ENCODE measurements at places on chromosomes 1 and 21.

DNA sequence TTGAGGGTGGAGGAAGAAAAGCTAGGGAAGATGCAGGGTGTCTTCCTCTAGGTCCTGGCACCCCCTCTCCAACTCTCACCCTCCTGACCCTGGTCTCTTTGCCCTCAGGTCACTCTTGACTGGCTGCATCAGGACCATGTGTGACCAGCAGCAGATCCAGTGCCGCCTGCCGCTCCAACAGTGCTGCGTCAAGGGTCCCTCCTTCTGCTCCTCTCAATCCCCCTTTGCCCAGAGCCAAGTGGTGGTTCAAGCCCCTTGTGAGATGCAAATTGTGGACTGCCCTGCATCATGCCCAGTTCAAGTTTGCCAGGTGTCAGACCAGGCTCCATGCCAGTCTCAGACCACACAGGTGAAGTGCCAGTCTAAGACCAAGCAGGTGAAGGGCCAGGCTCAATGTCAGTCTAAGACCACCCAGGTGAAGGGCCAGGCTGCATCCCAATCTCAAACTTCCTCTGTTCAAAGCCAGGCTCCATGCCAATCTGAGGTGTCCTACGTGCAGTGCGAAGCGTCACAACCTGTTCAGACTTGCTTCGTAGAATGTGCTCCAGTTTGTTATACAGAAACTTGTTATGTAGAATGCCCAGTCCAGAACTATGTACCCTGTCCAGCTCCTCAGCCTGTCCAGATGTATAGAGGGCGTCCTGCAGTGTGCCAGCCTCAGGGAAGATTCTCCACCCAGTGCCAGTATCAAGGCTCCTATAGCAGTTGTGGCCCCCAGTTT, 1.8 kb downstream of the KPRP start:
- DNase-seq: no peak

DNA sequence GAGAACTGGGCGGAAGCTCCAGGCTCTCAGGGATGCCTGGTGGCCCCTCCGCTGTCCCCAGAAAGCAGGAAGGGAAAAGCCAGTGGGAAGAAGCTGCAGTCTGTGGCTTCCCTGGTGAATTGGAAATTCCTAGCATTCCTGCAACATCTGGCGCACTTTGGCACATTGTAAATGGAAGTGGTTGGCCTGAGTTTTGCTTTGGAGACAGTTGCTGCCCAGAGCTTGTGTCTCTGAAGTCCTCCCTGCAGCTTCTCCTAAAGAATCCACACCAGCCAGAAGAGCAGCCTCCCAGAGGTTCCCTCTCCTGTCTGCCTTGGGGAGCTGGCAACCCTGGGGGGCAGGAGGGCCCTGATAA, 48.2 kb downstream of the ARHGEF10L start:
- peak; percentile 65 for DNase-seq

DNA sequence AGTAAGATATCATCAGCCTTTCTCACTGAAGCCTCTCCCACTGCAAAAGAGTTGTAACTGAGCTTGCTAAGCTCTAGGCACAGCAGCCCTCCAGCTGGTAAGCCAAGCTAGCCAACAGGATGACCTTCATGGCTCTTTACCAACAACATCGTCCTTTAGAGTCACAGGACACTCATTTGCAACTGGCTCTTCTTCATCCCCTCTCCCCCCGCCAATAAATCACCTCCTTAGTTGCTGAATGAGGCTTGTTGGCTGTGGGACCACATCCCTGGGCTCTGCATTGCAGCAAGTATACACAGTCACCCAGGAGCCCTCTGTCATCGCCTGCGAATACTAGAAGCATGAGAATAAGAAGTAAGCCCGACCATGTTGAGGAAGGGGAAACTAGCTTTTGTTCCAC, 16.0 kb upstream of the ZNF697 start:
- no peak for DNase-seq

DNA sequence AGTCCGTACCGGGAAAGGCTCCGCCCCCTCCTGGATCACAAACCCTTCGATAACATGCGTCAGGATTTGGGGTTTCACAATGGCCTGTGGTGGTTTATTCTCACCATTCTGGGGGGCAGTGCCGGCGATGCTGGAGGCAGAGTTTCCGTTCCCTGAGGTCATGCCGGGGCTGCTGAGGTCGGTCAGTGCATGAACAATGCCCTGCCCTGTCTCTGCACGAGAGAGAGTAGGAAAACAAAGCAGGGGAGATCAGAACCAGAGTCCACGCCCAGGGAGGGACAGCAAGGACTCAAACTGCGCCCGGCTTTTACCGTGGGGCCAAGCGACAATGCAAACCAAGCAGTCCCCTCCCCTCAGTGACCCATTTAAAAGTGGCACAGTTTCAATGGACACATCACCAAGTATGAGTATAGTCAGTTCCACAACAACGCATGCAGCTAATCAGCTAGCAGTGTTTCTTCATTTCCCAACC, 13.2 kb upstream of the A3GALT2 start:
- no peak for DNase-seq

- DNase-seq: no peak
Measured at GRCh38 chr1:212110617-212111016, 75.1 kb downstream of the DTL start.

DNA sequence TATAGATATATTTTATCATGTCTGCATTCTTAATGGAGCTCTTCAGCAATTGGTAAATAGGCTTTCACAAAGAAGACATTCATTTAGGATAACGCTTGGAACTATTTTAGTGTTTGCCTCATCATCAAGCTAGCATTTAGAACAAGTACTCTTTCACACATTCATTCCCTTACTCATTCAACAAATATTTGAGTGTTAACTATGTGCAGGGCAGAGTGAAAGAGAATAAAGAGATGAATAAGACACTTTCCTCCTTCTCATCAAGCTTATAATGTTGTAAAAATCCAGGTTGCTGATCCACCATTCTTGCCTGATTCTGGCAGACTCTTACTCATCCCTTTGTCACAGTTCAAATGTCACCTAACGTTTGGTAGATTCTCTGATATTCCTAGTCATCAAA, 386.3 kb upstream of the BEND5 start:
- no peak for DNase-seq

DNA sequence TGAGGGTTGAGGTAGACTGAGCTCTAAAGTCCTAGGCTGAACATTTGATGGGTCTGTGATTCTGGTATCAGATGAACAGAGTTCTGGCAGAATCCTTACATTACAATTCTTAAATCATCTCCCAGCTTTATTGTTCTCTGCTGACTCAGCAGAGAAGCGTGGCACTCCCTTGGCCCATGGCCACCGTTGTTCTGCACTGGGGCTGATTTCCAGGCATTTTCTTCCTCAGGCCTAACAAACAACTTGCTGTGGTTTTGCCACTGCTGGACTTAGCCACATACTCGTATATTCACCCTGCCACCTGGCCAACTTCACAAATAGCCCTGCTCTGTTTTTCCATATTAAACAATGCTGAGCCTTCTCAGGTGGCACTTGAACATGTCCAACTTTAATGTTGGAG, 223.2 kb downstream of the TNR start:
- no peak for DNase-seq

GRCh38 chr1:173934440-173934839, 17.3 kb upstream of the SERPINC1 start:
- DNase-seq: no peak

- peak; percentile 73 for DNase-seq
Measured at GRCh38 chr1:53893999-53894636, at the start of gene DIO1. Gene DIO1, plus strand, starts transcription at chr1:53894187. Its CDS starts 24 bp downstream, at chr1:53894211.

DNA sequence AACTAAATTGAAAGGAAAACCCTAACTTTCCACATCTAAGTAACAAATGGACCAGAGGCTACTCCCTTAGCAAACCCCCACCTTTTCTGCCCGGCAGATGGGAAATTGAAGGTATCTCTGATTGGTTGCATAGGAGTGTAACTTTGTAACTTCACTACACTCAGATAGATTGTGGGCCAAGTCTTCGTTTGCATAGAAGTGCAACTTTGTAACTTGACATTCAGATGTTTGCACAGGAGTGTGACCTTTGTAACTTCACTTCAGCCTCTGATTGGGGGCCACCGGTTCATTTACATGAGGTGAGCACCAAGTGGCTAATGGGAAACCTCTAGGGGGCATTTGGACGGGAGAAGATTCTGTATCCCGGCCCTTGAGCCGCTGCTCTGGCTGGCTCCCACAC, 59.4 kb downstream of the C1orf94 start:
- no peak for DNase-seq

- no peak for DNase-seq
Measured at GRCh38 chr1:98276514-98276913, 355.7 kb upstream of the DPYD start.

DNA sequence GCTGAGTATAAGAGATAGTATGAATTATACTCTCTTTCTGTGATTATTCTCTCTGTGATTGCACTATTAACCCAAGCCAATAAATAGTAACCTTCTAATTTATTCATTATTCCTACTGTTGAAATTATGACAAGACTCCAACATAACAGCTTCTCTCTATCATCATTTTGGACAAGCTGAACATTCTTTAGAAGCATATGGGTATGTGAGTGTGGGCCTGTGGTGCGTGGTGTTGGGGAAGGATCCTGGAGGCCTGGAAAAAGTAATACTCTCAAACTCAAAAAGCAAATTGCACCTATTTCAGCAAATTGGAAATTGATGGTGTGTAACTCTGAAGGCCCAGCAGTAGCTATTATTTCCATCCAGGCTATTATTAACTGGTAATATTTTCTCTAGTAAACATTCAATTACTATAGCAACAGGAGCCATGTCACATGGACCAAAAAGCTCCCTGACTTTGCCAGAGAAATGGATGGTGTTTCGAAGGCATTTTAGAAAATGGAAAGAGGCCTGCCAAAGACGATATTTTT, 502.8 kb downstream of the LTN1 start:
- DNase-seq: no peak

DNA sequence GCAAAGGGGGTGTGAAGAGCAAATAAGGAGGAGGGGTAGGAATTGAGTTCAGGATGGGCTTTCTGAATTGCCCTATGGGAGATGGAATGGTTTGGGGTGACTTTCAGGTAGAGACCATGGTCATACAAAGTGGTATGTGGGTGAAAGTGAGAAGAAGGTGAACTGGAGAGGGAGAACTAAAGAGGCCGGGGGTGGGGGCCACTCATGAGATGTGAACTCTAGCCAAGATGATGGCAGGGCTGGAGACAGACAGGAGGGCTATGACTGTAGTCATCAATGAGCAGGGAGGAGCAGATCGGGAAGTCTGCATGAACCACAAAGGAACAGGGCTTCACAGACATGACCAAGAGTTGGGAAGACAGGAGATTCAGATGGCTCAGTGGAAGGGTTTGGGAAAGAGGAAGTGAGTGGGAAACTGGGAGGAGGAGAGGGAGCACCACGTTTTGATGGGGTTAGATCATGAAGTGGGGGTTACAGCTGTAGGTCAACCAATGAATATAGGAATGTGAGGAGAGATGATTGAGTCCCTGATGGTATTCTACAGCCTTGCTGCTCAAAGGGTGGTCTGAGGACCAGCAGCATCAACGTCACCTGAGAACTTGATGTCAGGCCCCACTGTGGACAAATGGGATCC, 20.7 kb upstream of the LRRC8D start:
- DNase-seq: no peak

DNA sequence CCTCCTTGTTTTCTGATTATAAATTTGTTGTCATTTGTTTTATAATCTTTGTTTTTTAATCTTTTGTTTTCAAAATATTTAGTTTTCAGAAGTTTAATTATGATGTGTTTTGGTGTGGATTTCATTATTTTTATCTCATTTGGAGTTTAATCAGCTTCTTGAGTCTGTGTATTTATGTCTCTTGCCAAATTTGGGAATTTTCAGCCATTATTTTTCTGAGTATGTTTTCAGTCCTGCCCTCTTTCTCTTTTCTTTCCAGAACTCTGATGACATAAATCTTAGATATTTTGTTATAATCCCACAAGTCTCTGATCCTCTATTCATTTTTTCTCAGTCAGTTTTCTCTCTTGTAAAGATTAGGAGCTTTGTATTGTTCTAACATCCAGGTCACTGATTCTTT, 89.8 kb downstream of the RHOU start:
- DNase-seq: no peak

GRCh38 chr21:19855522-19855921, 1142.7 kb upstream of the NCAM2 start:
- DNase-seq: no peak

DNA sequence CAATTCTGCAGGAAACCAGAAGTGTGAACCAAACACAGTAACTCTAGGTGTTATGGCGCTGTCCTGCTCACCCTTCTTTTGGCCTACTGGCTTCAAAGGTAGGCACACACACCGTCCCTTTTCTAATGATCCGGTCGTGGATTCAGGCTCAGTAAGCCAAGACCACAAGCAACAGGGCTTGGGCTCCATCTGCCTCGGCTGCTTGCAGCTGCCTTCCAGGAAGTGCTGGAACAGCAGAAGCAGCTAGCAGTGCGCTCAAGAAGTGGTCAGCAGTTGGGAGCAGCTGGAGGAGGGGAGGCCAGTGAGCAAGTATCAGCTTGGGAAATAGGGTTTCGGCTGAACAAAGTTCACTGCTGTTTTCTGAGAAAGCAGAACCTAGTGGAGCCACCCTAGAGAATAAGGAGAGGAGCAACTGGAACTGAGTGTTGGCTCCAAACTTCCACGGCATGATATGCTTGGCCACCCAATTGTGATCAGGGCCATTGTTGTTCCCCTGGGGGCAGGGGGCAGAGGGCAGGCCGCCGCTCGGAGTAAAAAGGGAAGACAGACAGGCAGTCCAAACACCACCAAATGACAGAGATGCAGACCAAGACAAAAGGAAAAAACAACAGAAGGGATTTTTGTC, 173.4 kb downstream of the TOMM20 start:
- peak; percentile 82 for DNase-seq

- no peak for DNase-seq
Measured at GRCh38 chr1:34684266-34684665, 70.6 kb upstream of the GJB5 start.
